ENCODE measurements at places on chromosomes 2 and 18.

DNA sequence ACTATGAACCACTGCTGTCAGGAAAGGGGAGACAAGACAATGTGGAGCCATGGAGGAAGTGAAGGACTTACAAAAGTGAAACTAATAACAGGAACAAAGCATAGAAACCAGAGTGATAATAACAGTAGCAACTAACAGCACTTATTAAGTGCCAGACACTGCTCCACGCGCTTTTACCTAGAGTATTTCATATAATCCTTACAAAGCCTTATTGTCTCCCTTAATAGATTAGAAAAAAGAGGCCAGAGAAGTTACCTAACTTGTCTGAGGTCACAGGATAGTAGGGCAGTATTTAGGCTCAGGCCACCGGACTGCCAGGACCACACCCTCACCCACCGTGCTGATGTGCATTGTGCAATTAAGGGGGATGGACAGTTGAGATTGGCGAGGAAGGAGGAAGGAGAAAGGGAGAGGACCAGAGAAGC is 98.6 kb upstream of the NFU1 start:
- no peak for DNase-seq

DNA sequence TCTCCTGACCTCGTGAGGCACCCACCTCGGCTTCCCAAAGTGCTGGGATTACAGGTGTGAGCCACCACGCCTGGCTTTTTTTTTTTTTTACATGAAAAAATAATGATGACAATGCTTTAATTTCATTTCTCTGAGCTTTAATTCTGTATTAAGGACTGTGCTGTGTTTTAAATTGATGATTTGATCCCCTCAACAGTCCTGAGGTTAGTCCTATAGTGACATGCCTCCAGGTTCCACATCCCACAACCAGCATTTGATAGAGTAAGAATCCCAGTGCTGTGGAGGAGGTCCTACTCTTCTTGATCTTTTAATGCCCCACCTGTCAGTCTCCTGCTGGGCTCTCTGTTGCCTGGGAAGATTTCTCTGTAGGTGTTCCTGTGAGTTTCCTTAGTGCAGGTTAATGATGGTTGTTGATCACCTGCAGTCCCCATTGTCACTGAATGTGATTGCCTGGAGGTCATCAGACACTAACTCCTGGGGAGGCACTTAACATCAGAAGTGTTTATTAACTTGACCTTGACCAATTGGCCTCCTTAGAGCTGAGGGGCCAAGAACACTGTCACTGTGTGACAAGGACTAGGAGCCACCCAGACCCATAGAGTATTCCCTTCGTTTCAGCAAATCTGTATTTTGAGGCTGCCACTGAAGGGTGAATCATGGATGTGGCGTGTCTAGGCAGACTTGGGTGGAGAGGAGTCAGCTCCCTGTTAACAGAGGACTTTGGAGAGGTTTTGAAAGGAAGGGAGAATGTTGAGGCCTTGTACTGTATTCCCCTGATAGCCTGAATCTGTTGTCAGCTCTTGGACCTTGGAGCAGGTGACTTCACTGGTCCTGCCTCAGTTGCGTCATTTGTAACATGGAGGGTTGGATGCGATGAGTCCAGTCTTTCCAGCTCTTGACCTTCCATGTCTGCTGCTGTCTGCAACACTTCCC is 11.5 kb downstream of the ASAP2 start:
- DNase-seq: no peak

DNA sequence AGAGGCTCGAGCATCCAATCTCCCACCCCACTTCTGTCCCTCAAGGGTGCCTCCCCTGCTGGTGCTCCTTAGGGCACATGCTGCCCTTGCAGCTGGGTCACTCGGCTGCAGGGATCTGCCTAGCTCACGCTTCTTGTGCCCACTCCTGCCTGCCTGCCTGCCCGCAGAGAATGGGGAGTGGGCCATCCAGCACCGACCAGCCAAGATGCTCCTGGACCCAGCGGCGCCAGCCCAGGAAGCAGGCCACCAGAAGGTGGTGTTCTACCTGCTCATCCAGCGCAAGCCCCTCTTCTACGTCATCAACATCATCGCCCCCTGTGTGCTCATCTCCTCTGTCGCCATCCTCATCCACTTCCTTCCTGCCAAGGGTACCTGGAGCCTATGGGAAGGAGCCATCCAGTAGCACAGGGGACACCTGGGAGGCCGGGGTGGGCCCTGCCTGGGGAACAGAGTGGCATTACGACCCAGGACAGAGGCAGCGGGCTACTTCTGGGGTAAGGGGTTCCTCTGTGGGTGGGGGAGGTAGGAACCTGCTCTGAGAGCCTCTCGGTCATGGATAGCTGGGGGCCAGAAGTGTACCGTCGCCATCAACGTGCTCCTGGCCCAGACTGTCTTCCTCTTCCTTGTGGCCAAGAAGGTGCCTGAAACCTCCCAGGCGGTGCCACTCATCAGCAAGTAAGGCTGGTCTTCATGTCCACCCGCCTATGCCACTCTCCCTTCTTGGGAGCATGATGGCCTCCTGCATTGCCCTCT is 3.4 kb downstream of the CHRNG start:
- no peak for DNase-seq

DNA sequence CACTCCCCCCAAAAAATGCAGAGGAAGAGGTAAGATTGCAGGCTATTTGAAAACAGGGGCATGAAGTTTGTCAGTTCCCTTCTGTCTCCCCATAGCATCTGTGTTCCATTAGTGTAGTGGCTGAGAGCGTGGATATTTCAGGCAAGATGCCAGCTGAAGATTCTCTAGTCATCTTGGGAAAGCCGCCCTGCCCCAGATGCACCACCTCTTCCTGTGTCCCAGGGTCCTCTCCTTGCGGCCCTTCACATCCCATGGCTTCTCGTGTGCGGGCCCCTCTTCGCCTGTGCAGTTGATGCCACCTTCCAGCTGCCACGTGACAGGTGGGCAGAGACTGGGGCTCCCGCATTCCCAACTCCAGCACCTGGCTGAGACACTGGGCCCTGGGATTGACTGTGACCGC is 16.1 kb downstream of the TMEM127 start:
- peak; percentile 90 for DNase-seq

DNA sequence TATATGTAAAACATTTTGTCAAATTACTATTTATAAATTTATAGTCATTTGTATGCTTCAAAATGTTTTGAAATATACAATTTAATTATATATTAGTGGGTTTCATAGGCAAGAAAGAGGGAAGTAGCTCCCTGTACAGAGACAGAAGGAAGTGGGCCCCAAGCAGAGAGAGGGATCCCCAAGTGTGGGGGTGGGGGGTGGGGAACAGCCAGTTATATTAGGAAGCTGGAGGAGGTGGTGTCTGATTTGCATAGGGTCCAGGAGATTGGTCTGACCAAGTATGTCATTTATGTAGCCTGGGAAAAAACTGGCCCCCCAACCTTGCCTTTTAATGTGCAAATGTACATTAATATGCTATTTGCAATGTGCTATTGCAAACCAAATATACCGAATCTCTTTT is 76.5 kb upstream of the ZSWIM2 start:
- no peak for DNase-seq

DNA sequence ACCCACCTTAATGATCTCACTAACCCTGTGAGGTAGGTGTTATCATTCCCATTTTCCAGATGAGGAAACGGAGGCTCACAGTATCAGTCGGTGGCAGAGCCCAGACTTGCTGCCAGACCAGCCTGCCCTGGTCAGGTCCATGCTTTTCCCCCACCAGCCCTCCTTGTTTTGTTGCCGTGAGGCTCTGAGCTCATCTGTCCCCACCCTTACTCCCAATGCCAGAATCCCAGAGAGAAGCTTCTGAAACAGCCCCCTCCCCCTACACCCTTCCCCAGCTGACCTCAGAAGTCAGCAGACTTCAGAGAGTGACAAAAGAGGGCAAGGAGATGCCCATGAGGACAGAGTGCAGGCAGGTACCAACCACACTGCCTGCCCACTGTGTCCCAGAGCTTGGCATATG is 20.8 kb upstream of the TNS1 start:
- no peak for DNase-seq

- DNase-seq: no peak
Measured at GRCh38 chr2:33406622-33407021, 69.8 kb upstream of the RASGRP3 start.

Data from GM03348 (cell line).